Activated naive CD8-positive, alpha-beta T cell treated with anti-CD3 and anti-CD28 coated beads, Interleukin-2, amount 10 ng/mL, durations not matched to agents 7 days and 5 days (primary cell): ENCODE measurements at places on chromosomes 7 and 10. TPM values are rescaled to one million over a fixed set of nuclear protein-coding genes. Genes with fewer than 3 reads are reported as not detected.

DNA sequence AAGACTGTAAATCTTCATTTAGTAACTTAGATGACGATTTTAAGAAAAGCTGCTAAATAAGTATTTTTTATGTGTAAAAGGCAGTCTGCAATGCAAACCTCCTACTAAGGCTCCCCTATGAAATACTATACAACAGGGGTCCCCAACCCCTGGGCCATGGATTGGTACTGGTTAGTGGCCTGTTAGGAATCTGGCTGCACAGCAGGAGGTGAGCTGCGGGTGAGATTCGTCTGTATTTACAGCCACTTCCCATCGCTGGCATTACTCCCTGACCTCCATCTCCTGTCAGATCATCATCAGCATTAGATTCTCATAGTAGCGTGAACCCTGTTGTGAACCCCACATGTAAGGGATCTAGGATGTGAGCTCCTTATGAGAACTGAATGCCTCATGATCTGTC lies 580.4 kb downstream of the MAGI2 start:
- DNase-seq: no peak

NEUROG3 gene
- not detected for total RNA-seq

GCK gene
- 0.30 TPM for total RNA-seq

AASS gene
- 2.2 TPM for total RNA-seq

DNA sequence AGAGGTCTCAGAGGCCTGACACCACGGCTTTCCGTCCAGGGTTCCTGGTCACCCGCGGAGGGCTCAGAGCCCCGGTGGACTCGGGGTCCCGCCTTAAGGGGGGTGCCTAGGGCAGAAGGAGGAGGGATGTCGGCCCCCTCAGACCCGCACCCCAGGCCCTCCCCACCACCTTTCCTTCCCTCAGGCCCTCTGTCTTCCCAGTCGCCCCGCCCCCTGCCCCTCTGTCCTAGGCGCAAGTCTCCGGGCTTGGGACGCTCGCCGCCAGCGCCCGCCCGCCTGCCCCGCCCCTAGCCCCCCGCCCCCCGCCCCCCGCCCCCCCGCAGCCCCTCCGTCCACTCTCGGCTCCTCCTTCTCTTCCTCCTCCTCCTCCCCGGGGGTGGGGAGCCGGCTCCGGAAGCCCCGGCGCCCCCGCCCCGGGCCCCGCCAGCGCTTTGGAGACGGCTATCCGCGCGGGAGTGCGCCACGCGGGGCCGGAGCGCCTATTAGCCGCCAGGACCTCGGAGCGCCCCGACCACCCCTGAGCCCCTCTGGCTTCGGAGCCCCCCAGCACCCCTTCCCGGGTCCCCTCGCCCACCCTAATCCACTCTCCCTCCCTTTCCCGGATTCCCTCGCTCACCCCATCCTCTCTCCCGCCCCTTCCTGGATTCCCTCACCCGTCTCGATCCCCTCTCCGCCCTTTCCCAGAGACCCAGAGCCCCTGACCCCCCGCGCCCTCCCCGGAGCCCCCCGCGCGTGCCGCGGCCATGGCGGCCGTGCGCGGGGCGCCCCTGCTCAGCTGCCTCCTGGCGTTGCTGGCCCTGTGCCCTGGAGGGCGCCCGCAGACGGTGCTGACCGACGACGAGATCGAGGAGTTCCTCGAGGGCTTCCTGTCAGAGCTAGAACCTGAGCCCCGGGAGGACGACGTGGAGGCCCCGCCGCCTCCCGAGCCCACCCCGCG lies at the start of gene AEBP1:
AEBP1 (plus strand) TSS at position 423 of the 937 bp plus-strand sequence; CDS start at position 744, 321 bp downstream.
- DNase-seq: peak; percentile 64

DNA sequence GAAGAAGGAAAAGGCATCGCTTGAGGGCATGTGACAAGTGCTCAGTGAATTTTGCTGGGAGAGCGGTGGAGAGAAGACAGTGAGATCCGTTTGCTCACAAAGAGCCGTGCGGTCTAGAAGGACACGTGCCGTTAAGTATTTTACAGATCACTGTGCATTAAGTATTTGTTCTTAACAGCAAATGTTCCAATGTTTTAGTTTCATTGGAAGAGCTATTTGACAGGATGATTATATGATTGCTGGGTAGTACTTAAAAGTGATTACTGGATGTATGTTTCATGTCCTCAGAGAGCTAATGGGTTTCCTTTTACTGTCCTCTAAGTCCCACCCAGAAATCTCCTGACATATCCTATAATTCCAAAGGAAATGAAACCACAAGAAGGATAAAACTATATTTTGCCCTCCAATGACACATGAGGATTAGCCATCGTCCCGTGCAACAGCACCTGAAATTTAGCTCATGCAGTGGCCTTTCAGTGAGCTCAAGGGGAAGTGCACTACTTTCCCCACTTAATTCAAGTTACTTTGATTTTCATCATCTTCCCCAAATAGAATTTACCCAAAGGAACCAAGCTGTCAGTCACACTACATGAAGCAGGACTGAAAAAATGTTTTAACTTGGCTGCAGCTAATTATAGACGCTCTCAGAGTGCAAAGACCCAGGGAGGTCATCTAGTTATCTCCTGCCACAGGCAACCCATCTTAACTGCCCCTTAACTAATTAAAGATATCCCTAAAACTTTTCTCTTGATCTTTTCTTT lies 80.3 kb downstream of the KLF6 start:
- DNase-seq: no peak

GRCh38 chr7:121395494-121395960 lies 581 bp downstream of the FAM3C start:
- no peak for DNase-seq

GRCh38 chr7:104206841-104207240 lies 972 bp downstream of the ORC5 start:
- no peak for DNase-seq

ZCCHC24 gene
- 2.4 TPM for total RNA-seq

- DNase-seq: no peak
These were observed 19.7 kb upstream of the SLC18A2 start for GRCh38 chr10:117221156-117221711.

DNA sequence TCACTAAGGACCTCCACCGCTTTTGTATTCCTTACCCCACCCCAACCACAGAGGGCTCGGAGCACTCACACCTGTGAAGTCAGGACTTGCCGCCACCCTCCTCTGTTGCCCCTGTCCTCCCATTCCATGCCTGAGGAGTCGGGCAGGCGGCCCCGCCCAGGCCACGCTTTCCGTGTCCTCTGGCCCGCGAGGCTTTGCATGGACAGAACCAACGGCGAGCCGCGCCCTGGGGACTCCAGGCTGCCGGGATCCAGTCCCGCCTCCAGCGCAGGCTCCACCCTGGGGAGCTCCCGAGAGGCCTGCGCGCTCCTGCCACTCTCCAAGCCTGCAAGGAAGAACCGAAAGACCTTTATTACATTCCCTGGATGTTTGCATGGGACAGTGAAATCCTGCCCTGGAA lies 366.4 kb upstream of the POM121L12 start:
- DNase-seq: no peak

- DNase-seq: no peak
These were observed 355.6 kb downstream of the RNLS start for GRCh38 chr10:88227342-88228018.

LRIT1 gene
- not detected for total RNA-seq

NANOS1 gene
- total RNA-seq: 0.55 TPM

DNA sequence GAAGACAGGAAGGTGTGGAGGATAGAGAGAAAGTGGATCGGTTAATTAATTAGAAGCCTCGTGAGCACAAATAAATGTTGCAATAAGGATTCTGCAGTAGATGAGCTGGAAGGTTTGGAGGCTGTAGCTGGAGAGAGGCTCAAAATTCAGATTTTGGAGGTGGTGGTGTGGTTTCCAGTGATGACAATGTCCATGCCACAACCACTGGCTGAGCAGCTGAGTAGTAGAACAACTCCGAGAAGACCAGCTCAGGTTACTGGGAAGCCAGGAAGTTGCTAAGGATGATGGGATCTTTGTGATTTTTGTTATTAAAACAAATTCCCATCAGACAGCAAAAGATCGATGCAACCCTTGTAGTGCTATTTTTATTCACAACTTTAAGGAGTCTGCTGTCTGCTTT lies 7.7 kb downstream of the SLC26A4 start:
- no peak for DNase-seq

- no peak for DNase-seq
These were observed 28.7 kb downstream of the PRF1 start for GRCh38 chr10:70573599-70574506.

DNA sequence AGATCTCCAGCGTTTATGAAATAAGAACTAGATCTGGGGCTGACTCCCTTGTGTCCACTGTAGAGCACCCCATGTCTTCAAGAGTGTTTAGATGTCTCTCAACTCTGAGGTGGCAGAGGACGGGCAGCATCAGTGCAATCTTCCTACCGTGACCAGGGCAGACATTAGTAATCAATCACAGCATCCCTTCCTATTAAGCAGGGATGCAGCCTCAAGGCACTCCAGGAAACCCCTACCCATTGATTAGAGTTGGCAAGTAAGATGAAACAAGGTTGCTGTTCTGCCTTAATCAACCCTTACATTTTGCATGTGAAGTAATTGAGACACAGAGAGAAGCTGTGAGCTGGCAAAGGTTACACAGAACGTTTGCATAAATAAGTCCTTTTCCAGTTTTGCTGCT lies 283.7 kb upstream of the ZMIZ1 start:
- no peak for DNase-seq

GRCh38 chr10:93968540-93968945 lies 25.2 kb upstream of the PLCE1 start:
- DNase-seq: no peak

PRKCQ gene
- 61.8 TPM for total RNA-seq

YWHAG gene
- 62.7 TPM for total RNA-seq

CHST3 gene
- not detected for total RNA-seq

SLC16A9 gene
- 0.09 TPM for total RNA-seq

LIPJ gene
- 0.17 TPM for total RNA-seq
